Prostate gland (tissue), 2 donors: ENCODE measurements at places on chromosomes 6 and 20.

DNA sequence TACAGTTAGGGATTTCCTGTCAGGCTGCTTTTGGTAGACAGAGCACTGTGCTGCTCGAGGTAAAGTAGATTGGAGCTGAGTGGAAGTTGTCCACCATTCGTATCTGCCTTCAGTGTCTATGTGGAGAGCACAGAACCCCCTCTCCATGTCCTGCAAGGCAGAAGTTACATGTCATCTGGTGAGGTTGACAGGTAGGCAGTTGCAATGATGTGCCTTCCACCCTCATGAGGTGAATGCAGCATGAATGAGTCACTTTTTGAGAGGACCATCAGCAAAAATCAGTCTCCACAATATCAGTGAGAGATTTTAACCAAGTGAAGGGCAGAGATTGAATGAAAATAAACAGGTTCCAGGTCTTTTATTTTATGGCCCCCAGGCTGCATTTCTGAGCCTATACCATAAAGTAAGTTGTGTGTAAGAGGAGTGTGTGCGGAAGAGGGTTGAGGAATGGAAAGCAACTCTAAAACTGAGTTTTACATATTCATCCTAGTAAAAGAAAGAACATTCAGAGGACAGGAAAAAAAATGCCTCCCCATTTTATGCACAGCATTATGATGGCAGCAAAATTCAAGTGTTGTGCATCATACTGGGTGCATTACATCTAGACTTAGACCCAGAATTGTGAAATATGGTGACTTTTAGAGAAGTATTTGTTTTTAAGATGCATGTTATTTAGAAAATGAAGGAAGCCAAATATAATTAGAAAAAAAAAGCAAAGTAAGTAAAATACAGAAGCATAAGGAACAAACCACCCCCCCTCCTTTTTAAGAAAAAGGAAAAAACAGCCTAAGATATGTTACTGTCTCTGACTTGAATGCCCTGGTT lies 15.8 kb downstream of the TRAPPC3L start:
- DNase-seq, result no peak

GRCh38 chr6:106486236-106486635 lies 125.7 kb downstream of the CRYBG1 start:
- no peak for DNase-seq

- DNase-seq, result no peak
Observed at GRCh38 chr6:138094260-138094659, 13.0 kb downstream of the PERP start.

GRCh38 chr6:42756722-42757121 lies 10.8 kb upstream of the TBCC start:
- no peak for DNase-seq

DNA sequence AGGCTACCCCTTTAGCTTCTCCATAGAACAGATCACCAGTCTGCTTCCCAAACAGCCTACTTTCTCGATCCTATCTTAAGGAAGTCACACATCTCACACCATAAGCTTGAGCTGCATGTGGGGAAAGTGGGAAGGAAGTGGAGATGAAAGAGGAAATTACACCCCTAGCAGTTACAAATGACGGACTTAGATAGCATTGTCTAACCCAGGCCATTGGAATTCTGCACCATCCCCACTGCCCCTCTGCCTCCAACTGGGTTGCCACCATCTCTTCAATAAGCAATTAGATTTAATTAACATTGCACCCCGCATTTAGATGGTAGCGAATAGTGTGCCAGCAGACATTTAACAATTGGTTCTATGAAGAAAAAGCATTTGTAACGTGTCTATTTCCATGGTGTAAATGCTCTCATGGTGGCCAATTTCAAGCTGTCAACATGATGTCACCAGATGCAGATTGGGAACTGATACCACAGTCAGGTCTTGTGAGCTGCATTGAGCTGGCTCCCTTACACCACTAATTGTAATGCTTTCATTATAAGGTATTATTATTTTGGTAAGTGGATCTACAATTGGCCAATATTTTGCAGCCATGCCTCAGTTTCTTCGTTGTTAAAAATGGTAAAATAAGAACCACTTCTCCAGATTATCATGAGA lies 124.7 kb downstream of the CD24 start:
- no peak for DNase-seq

GRCh38 chr20:3515379-3516170 lies 44.8 kb downstream of the ATRN start:
- DNase-seq, result no peak

- no peak for DNase-seq
Observed at GRCh38 chr6:129184808-129185366, 301.9 kb downstream of the LAMA2 start.
